Upper lobe of right lung (tissue), 1 donor: ENCODE measurements at places on chromosomes 3 and 15. TPM values are rescaled to one million over a fixed set of nuclear protein-coding genes. Genes with fewer than 3 reads are reported as not detected.

- no peak for DNase-seq
Observed at GRCh38 chr15:33310481-33311311, at the start of gene RYR3. Gene RYR3 (plus strand): TSS chr15:33310967. CDS start chr15:33311046, 79 bp downstream.

DNA sequence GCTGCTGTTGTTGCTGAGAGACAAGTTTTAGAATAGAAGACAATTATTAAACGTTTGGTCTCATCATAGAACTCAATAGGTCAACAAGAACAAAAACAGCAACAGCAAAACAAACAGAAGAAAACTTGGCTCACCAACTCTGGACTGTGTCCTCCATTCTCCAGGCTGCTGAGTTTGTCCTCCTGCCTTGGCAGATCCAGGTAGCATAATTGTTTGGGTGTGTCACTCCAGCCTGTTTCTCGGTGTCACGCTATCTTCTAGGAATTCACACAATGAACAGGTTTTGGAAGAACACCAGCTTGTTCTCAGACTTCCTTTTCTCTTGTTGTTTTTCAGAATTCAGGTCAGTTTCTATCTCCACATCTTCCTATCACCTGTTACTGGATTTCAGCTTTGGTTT lies 34.7 kb downstream of the ARRDC4 start:
- no peak for DNase-seq

GRCh38 chr15:82158811-82159210 lies 103.7 kb downstream of the EFL1 start:
- DNase-seq = no peak

- DNase-seq = no peak
Observed at GRCh38 chr15:52695154-52695553, 16.0 kb upstream of the ATOSA start.

Gene EFCC1
- 17.2 TPM for total RNA-seq

Gene ALPK3
- 21.0 TPM for total RNA-seq

Gene SERINC4
- total RNA-seq = not detected

Gene CHL1
- 16.0 TPM for total RNA-seq

Gene RETNLB
- total RNA-seq = not detected

Gene ATP8B4
- 9.4 TPM for total RNA-seq
